ENCODE measurements at places on chromosomes 7 and 10.

DNA sequence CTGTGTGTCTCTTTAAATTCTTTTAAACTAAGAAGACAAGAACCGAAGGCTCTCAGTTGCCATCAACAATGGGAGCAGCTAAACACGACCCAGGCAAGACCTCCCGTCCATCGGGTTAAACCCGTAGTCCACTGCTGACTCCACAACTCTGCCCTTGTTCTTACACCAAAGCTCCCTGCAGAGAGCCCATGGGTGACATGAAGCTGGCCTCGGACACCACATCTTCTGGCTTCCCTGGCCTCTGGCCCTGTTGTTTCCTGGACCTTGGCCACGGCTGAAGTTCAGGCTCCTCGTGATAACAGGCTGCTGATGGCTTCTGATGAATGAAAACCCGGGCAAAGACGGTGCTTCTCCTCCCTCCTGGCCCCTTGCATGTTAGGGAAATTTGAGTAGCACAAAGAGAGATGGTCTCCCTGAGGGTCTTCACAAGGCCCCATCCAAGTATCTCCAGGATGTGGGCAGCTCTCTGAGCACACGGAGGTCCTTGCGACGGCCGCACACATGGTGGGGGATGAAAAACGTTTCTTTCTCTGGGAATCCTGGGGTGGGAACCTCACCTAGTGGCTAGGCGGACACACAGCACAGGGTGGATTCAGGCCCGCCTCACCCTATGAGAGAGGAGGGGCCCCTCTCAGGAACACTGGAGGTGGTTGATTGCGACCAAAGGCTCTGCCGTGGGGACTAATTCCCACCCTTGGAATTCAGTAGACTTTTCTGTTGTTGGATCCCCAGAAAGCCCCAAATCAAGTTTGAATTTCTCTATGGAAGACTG lies 271.1 kb downstream of the ADARB2 start:
- DNase-seq = no peak

DNA sequence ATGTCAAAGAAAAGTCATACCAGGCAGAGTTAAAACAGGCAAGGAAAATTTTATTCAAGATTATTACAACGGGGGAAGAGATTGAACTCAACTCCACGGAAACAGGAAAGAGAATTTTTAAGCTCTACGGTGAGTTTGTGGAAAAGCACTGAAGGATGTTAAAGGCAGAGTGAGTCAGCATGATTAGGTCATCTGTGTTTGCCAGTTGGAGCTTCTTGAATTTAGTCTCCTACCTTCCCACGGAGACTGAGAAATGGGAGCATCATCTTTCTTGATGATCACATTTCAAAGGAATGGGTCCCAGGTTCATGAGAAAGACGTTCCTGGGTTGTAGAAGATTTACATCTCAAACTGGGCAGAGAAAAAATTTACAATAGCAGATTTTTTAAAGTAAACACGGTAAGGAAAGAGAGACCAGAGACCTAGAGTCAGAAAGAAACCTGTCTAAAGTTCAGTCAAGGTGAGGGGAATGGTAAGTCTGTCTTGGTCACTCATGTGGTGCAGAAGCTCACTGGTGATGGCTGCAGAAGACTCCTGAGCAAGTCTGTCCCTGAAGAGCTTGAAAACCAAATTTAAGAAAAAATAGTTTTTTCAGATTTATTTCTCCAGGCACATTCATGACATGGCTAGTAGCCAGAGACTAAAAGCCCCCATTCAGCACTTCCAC lies 516.9 kb upstream of the LRRN3 start:
- DNase-seq = no peak

GRCh38 chr10:86340176-86340990 lies 26.2 kb downstream of the GRID1 start:
- DNase-seq = no peak

DNA sequence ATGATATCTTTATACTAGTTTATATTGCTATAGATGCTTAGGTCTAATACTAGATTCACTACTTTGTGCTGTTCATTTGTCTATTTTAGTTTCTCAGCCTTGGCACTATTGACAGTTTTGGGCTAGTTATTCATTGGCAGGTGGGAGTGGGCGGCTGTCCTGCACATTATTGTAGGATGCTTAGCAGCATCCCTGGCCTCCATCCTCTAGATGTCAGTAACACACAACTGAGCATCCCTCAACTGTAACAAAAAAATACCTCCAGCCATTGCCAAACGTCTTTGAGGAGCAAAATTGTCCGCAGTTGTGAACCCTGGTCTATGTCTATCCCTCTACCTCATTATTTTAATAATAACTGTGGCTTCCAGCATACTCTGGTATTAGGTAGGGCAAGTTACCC lies 34.4 kb upstream of the PNLIP start:
- no peak for DNase-seq

GRCh38 chr10:26960308-26960707 lies 99.5 kb upstream of the ABI1 start:
- no peak for DNase-seq

GRCh38 chr10:58952747-58953466 lies 223.5 kb upstream of the PHYHIPL start:
- DNase-seq = no peak

DNA sequence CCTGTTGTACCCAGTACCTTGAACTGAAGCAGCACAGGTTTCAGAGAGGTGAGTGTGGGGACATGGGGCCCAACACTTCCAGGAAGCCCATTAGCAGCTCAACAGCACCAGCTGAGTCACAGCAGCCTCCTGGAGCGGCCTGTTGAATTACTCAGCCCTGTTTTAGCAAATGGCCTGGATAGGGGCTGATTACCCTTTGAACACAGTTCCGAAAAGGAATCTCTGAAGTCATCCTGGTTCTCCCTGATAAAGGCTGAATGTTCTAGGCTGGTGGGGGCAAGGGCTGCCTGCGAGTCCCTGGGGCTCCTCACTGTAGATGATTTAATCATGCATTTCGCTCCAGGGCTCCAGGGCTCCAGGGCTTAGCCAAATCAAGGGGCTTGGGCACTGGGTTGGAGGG lies 287.5 kb downstream of the GRID1 start:
- DNase-seq = no peak

DNA sequence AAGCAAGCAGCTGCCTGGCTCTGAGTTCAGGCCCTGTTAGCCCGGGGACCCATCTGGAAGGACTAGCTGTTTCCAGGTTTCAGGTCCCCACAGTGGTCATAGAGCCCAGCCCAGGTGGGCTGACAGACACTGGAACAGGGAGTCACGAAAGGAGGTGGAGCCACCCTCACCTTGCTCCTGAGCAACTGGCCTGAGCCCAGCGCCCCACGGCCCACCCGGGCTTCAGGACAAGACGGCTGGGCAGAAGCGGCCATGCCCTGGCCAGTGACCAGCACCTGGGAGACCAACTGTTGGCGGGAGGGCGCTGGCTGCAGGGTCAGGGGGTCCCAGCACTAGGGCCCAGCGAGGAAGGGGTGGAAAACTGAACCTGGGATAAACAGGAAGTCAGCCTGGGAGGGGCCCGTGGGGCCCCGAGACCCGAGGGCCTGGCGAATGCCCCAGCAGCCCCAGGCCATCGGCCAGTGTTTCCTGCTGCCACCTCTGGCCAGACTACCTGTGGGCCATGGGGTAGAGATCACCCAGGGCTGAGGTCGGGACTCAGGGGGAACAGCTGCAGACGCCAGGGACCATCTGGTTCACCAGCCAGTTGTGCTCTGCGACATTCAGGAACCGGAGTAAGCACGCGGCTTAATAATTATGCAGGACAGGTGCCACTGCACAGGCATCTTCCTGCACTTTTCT lies 282.1 kb upstream of the PPP2R2D start:
- no peak for DNase-seq

DNA sequence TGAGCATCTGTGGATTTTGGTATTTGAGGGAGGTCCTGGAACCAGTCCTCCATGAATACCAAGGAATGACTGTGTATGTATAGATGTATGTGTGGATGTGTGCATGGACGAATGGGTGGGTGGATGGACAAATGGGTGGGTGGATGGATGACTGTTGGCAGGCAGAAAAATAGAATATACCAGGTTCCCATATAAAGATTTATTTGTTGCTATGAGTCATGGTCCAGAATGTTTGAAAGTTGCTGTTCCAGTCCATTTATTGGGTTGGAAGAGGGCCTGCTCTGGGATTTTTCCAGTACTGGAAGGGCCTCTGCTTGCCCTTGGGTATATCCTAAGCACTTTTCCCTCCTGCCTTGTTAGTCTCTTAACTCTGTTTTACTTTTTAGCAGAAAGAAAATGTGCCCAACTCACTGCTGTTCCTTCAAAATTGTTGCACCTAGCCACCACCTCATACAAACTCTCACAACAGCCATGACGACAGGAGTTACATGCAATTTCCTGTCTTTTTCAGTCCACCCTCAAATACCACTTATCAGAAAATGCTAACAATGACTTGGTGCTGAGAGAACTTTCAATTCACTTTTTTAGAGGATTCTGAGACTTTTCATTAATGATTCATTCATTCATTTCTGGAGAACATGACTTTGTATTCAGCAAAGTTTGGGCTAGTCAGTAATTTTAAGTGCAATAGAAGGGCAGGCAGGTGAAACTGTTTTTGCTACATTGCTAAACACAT lies 108.1 kb downstream of the EEPD1 start:
- no peak for DNase-seq

- no peak for DNase-seq
Measured at GRCh38 chr10:130243015-130243414, 106.8 kb downstream of the GLRX3 start.

GRCh38 chr10:99484626-99485581 lies 47.8 kb upstream of the NKX2-3 start:
- DNase-seq = no peak

- DNase-seq = no peak
Measured at GRCh38 chr10:88386204-88386788, 196.8 kb downstream of the RNLS start.

DNA sequence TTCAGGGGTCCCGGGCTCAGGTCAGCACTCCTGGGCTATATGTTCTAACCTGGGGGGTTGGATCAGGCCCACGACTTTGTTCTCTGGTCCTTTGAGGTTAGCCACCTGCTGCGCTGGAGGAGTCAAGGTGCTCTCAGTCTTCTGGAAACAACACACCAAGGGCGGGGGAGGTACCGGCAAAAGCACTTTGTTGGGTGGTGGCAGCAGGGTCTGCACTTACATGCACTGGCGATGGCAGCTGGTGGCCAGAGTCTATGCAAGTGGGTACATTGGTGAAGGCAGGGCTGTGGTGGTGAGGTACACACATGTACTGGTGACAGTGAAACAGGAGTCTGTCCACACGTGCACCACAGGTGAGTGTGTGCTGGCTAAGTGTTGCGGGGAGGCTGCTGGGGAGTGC lies 194.2 kb upstream of the MAGI2 start:
- DNase-seq = no peak

GRCh38 chr10:38093816-38094157 lies 350 bp upstream of the ZNF37A start:
- DNase-seq = no peak

DNA sequence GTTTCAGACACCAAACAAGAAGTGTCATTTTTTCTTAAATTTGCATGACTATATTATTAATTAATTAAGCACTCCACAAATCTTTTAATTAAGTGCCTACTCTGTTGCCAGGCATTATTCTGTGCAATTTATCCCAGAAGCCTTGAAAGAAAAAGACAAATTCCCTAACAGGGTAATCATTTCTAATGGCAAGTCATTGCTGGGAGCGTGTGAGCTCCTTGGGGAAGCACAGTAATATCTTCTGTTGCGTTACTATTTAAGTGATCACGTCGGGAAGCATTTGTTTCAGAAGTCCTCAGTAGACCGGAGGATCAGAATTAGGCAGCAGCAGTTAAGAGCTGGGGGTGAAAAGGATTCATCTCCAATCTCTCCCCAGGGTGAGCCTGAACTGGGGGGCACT lies 276.8 kb upstream of the RNF32 start:
- no peak for DNase-seq

GRCh38 chr10:91891125-91892001 lies 17.9 kb downstream of the FGFBP3 start:
- DNase-seq = no peak

- no peak for DNase-seq
Measured at GRCh38 chr7:37197108-37197507, 251.6 kb downstream of the ELMO1 start.

DNA sequence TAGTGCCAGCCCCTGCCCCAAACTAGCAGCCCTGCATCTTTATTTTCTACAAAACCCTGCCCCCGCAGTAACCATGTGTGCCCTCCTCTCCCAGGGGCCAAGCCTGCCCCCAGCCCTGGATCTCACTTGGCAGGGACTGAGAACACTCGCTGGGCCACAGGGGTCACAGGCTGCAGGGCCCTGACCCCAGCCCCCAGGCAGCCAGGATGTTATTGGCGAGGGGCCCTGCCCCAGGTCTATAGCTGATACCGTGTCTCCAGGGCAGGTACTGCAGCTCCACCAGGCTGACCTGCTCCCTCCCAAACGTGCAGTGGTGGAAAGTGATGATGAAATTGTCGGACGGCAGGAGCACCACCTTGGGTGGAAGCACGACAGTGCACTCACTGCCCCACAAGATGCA lies 35.9 kb upstream of the TUBB8 start:
- DNase-seq = no peak

GRCh38 chr7:24863626-24864025 lies 106.4 kb upstream of the GSDME start:
- DNase-seq = no peak

GRCh38 chr10:3173171-3173878 lies 743 bp upstream of the PITRM1 start:
- no peak for DNase-seq
